Hypothalamus (tissue), 51 donors: ENCODE measurements at places on chromosomes 12 and 14.

- no peak for DNase-seq
Observed at GRCh38 chr12:18965203-18965602, 164.3 kb upstream of the PLEKHA5 start.

GRCh38 chr14:28766469-28766955 lies at the start of gene FOXG1:
FOXG1 (plus strand) TSS chr14:28766787; CDS start chr14:28767280, 493 bp downstream.
- DNase-seq, result no peak

GRCh38 chr12:12717586-12718380 lies 615 bp downstream of the CDKN1B start:
- no peak for DNase-seq

DNA sequence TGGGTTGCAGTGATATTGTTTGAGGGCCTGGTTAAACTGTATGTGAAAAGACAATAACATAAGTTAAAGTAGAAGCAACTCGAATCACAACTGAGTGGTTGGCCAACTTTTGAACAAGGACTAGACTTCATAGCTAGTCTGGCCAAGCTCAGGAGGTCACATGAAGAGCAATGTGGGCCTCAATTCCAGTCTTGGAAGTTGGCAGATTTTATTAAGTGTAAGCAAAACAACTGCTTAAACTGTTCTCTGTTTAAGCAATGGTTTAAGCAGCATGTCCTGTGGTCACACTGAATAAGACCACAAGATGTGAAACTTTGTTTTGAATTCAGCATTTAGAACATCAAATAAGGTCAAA lies 100.4 kb downstream of the TMTC3 start:
- no peak for DNase-seq

DNA sequence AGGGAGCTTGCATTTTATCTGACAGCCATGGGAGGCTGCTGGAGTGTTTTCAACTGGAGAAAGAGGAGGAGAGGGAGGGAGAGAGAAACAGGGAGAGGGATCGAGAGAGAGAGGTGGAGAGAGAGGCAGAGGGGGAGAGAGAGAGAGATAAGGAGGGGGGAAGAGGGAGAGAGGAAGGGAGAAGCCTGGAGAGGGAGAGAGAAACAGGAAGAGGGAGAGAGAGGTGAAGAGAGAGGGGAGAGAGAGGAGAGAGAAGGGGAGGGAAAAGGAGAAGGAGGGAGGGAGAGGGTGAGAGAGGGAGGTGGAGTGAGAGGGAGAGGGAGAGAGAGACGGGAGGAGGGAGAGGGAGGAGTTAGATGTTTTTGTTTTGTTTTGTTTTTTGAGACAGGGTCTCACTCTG lies 45.6 kb downstream of the DNAH10 start:
- no peak for DNase-seq
